ENCODE measurements at places on chromosomes 1 and 21. TPM values are rescaled to one million over a fixed set of nuclear protein-coding genes. Genes with fewer than 3 reads are reported as not detected.

DNA sequence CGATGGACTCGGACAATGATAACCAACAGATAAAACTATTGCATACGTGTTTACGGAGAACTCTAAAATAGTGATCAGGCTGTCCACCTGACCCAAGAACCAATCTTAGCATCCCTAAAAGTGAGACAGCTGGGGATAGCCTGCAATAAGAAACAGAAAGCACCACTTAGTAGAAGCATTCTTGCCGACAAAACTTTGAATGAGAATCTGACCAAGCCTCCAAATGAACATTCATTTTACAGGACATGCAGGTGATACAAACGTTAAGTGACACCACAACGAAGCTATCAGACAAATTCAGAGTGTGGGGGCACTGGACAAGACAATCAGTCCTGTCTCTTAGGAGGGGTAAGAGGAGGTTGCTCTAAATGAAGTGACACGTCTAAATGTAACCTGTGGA lies 1.2 kb downstream of the PSMG1 start:
- H3K27ac ChIP-seq: peak overlapping the region; percentile 97
- DNase-seq: no peak
- no peaks in the 10 kb centered on the region for H3K36me3 ChIP-seq
- no peaks in the 10 kb centered on the region for H3K27me3 ChIP-seq
- H3K4me3 ChIP-seq: peak overlapping the region; percentile 99

DNA sequence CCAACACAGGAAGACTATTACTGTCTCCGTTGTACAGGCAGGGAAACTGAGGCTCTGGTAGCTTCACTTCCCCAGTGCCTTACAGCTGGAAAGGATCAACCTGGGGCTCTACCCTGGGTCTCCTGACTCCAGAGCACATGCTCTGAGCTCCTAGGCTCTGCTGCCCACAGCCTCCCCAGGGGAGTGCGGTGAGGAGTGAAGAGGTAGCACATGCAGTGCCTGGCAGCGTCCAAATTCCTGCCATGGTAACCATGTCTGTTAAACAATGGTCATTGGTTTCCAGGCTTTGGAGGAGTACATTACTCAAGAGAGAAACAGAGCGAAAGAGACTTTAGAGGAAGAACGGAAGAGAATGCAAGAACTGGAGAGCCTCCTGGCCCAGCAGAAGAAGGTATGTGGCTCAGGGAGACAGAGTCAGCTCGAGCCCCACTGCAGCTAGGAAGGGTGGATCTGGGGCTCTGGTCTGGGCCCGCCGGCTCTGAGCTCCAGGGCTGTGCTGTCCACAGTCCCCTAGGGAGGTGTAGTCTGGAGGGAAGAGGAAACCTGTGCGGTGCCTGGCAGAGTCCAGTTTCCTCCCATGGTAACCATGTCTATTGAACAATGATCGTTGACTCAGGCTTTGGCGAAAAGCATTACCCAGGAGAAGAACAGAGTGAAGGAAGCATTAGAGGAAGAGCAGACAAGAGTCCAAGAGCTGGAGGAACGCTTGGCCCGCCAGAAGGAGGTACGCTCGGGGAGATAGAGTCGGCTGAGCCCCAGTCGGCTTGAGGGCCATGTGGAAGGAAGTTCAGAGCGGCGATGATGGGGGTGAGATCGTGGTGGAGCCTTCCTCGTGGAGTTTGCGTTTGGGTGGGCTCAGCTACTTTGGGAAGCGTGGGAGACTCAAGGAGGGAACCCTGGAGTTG lies 64.6 kb upstream of the EFHD2 start:
- no peak for DNase-seq
- H3K27ac ChIP-seq: no peak overlapping the region
- no peaks in the 10 kb centered on the region for H3K27me3 ChIP-seq
- H3K36me3 ChIP-seq: no peaks in the 10 kb centered on the region
- H3K4me3 ChIP-seq: no peak overlapping the region

MCOLN2 gene
- total RNA-seq: not detected

KIF2C gene
- 63.2 TPM for total RNA-seq

DNA sequence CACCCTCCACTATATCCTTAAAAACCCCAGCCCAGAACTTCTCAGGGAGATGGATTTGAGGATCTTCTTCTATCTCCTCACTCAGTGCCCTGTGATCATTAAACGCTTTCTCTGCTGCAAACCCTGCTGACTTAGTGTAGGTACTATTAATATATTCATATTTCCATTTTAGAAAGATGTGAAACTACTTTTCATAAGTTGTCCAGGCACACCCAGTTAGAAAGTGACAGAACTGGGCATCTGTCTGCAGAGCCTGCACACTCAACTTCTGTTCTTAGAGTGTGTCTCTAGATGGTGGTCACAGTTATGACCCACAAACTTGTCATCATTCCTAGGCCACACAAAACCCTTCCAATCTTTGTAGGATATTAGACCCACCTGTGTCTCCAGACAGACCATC lies 55.0 kb downstream of the FCRL5 start:
- DNase-seq: no peak
- no peaks in the 10 kb centered on the region for H3K27me3 ChIP-seq
- H3K4me3 ChIP-seq: no peak overlapping the region
- H3K27ac ChIP-seq: peak overlapping the region; percentile 40

GRCh38 chr1:15915991-15916390 lies 59.9 kb downstream of the ZBTB17 start:
- no peaks in the 10 kb centered on the region for H3K36me3 ChIP-seq
- H3K4me3 ChIP-seq: no peak overlapping the region
- H3K27me3 ChIP-seq: no peaks in the 10 kb centered on the region

EPHX1 gene
- 88.5 TPM for total RNA-seq

GRCh38 chr1:3759796-3760195 lies 7.5 kb downstream of the CCDC27 start:
- DNase-seq: no peak
- H3K4me3 ChIP-seq: no peak overlapping the region
- H3K4me1 ChIP-seq: no peaks in the 10 kb centered on the region
- no peaks in the 10 kb centered on the region for H3K36me3 ChIP-seq
- H3K27ac ChIP-seq: no peak overlapping the region
- H3K27me3 ChIP-seq: no peaks in the 10 kb centered on the region

GRCh38 chr1:28031173-28031572 lies 57.2 kb downstream of the EYA3 start:
- H3K27me3 ChIP-seq: no peaks in the 10 kb centered on the region
- no peaks in the 10 kb centered on the region for H3K36me3 ChIP-seq

MAEL gene
- not detected for total RNA-seq

GRCh38 chr1:115062542-115063004 lies 26.7 kb downstream of the TSPAN2 start:
- H3K27me3 ChIP-seq: no peaks in the 10 kb centered on the region
- DNase-seq: peak; percentile 36
- H3K36me3 ChIP-seq: no peaks in the 10 kb centered on the region
- no peak overlapping the region for H3K4me3 ChIP-seq
- H3K4me1 ChIP-seq: peaks cover 8% of the 10 kb centered on the region
- H3K27ac ChIP-seq: no peak overlapping the region

GRCh38 chr1:225442123-225442505 lies 14.3 kb upstream of the LBR start:
- no peak overlapping the region for H3K4me3 ChIP-seq
- H3K36me3 ChIP-seq: no peaks in the 10 kb centered on the region
- peaks cover 37% of the 10 kb centered on the region for H3K4me1 ChIP-seq
- no peak overlapping the region for H3K27ac ChIP-seq

Data from Caco-2 (cell line).